ENCODE measurements at places on chromosomes 1 and 21. TPM values are rescaled to one million over a fixed set of nuclear protein-coding genes. Genes with fewer than 3 reads are reported as not detected.

Gene KCNJ9
- total RNA-seq = not detected

Gene LRRN2
- not detected for total RNA-seq

Gene GIPC2
- total RNA-seq = 0.17 TPM

Gene FNBP1L
- 3.1 TPM for total RNA-seq

Gene SAMSN1
- 33.7 TPM for total RNA-seq

Gene RHEX
- total RNA-seq = not detected

Gene HAO2
- total RNA-seq = not detected

Gene GPATCH4
- 39.6 TPM for total RNA-seq

Gene SPRR2A
- not detected for total RNA-seq

Gene FYB2
- total RNA-seq = not detected

Gene GNG4
- total RNA-seq = not detected

Gene EEIG2
- 11.4 TPM for total RNA-seq

Gene CAMK1G
- not detected for total RNA-seq

Gene HOOK1
- 18.0 TPM for total RNA-seq

Gene MNDA
- total RNA-seq = 0.99 TPM

Gene RHCE
- total RNA-seq = not detected

Gene TPTE
- total RNA-seq = not detected

Gene EXTL2
- 0.85 TPM for total RNA-seq

Gene LINGO4
- 1.6 TPM for total RNA-seq

Gene DYNLT5
- not detected for total RNA-seq

Gene C1orf53
- total RNA-seq = not detected

Gene TRIM67
- total RNA-seq = not detected

Gene FAM177B
- not detected for total RNA-seq

Gene FCRL5
- total RNA-seq = not detected

Gene HEYL
- 0.10 TPM for total RNA-seq

Gene ADCY10
- total RNA-seq = 1.4 TPM

Gene SMCP
- not detected for total RNA-seq

Gene MRPL20
- 88.0 TPM for total RNA-seq

Gene TTLL10
- 2.5 TPM for total RNA-seq

Gene BTBD8
- total RNA-seq = 1.8 TPM

Gene TRIM58
- total RNA-seq = 44.2 TPM

Gene DPM3
- total RNA-seq = 36.0 TPM

Gene TIAM1
- 68.7 TPM for total RNA-seq

Gene TAS1R1
- not detected for total RNA-seq

Gene SOX13
- 6.3 TPM for total RNA-seq

Gene EDN2
- 0.37 TPM for total RNA-seq

Gene BRINP3
- total RNA-seq = not detected
